Stimulated activated CD4-positive, alpha-beta T cell treated with anti-CD3 and anti-CD28 coated beads, Interleukin-1b, Interleukin-23, amount 100 ng/mL, for 4 hours (primary cell): ENCODE measurements at places on chromosomes 3 and 15.

GRCh38 chr3:132843851-132844553 lies 121.8 kb upstream of the NPHP3 start:
- no peak for DNase-seq

DNA sequence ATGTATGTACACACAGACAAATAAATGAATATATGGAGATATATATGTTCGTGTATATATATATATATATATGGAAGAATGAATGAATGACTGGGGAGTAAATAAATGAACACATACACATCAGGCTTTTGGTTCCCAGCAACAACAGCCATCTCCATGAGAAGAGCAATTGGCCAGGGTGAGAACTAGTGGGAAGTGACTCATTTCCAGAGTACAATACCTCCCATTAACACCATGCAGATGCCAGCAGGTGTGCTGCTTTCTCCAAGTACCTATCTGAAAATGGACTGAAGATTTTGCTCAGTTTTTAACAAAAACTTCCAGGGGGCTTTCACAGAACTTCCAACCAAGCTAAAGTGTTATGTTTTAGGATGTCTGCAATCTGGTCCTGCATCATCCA lies 179.8 kb upstream of the SLC2A2 start:
- no peak for DNase-seq

DNA sequence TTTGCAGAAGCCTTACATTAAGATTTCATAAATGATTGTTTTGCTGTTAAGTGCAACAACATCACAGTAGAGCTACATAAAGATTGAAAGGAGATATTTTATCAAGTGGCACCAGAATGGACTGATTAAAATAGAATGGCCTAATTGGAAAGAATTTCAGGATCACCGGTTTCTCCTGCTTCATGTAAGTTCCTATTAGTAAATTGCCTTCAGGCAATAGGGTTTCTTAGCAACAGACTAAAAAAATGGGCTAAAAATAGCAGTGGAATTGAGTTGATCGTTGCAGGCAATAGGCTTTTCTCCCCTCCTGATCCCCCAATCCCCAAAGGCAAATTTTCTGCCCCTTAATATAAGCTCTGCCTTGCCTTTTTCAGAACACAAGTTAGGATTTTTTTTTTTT lies 917 bp downstream of the LNP1 start:
- DNase-seq = no peak

- DNase-seq = no peak
Observed at GRCh38 chr15:39181056-39181747, 399.7 kb upstream of the THBS1 start.

- DNase-seq = no peak
Observed at GRCh38 chr15:62760538-62760937, 282.0 kb upstream of the TPM1 start.

DNA sequence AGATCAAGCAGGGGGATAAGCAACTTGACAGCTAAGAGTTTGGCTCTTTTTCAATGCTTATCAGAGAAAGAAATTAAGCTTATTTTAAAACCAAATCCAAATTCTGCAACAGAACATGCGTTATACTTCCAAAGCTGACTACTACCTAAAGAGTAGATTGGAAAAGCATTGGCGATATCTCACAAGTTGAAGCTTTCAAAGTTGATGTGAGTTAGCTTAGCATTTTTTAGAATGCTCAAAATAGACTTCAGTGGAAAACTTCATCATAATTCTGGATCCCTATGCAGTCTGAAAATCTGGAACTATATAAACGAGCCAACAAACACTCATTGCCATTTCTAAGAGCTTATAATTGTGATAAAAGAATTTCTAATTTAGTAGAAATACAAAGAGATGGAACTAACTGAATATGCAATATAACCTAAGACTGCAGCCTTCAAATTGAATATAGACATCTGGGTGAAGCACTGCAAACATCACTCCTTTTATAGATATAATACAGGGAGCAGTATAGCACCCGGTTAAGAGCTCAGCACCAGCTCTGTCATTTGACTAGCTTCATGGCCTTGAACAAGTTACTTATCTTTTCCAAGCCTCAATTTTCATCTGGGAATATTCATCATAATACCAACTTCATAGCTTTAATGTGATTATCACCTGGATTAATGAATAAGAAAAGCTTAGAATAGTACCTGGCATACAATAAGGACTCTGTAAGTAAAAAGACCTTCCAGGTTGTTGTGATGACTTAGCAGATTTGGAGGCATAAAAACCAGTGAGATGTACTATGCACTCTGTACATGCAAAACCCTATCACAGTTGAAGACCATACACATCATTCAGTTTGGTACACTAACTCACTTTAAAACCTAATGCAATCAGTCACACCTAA lies 242.7 kb upstream of the TTC14 start:
- no peak for DNase-seq

- DNase-seq = no peak
Observed at GRCh38 chr3:73465926-73466325, 158.8 kb downstream of the PDZRN3 start.
